ENCODE measurements at places on chromosomes 5 and 9.

GRCh38 chr9:37956904-37957663, 53.2 kb upstream of the SLC25A51 start:
- DNase-seq, result no peak

GRCh38 chr5:141477815-141478214, 2.0 kb downstream of the PCDHGC3 start:
- no peak for DNase-seq

DNA sequence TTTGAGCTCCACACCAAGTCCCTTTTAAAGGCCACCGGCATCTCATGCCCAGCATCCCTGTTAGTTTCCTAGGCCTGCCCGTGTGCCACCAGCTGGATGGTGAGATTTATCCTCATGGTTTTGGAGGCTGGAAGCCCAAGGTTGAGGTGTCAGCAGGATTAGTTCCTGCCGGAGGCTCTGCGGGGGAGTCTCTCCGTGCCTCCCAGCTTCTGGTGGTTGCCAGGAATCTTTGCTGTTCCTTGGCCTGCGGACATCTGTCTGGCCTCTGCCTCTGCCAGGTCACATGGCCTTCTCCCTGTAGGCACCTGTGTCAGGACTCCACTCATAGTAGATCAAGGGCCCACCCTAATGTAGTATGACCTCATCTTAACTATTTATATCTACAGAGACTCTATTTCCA, 45.4 kb downstream of the JADE2 start:
- DNase-seq, result no peak

DNA sequence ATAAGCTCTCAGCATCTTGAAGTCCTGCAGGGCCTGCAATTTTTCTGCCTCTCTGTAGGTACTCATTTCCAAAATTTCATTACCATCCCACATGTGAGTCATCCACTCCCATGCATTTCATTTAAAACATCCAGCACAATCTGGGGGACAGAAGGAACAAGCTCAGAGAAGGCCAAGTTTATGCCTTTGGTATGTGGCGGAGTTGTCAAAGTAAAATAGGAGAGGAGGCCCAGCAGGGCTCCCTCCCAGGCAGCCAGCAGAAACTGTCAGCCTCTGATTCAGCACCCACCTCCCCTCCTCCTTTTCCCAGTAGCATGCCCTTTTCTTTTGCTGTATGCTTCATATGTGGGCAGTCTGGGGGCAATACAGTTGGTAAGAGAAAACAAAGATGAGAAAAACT, 126.4 kb upstream of the ZNF366 start:
- DNase-seq, result no peak

- no peak for DNase-seq
Observed at GRCh38 chr9:93958121-93958818, 3.1 kb upstream of the BARX1 start.

GRCh38 chr5:159956074-159956473, 39.8 kb downstream of the ADRA1B start:
- DNase-seq, result no peak

- no peak for DNase-seq
Observed at GRCh38 chr5:40736103-40736875, 19.5 kb downstream of the TTC33 start.

DNA sequence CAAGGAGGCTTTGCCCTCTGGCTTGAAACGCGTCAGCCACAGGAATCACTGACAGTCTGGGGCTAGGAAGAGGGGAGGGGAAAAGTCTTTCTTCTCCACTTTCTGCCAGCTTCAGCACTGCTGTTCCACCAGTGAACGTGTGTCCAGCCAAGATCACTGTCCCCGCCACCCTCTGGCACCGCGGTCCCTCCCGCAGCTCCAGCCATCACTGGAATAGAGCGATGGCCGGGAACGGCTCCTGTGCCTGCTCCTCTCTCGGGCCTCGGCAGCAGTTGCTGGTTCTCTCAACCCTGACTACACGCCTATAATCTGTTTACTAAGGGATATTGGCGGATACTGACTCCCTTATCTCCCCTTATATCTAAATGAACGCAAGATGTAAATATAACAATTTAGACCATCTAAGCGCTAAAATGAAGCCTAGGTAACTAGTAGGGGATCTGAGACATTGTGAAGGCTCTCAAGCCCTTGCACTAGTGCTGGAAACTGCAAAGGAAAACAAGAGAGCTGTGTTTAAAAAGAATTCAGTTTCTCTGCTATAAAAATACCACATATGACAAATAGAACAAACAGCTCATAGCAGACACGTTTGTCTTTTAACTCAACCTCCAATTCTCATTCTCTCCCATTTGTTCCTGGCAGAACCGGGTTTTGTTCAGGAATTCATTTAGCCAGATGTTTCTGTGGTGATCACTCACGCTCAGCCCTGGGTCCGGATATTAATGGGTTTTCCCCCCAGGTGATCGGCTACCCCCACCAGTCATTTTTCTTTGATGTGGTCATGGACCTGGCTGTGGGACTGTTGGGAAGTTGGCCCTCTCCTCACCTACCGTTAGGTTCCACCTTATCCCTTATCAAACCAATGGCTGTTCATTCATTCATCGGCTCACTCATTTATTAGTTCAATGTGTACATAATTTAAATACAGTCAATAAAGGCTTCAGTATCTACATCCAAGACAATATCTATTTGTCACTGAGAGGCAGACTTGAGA, 149.8 kb downstream of the MED10 start:
- no peak for DNase-seq
